ENCODE measurements at places on chromosomes 6 and 20.

- no peak for DNase-seq
Observed at GRCh38 chr20:20411402-20411801, 43.5 kb downstream of the INSM1 start.

GRCh38 chr20:43744151-43744611, 17.4 kb upstream of the GTSF1L start:
- no peak for DNase-seq

- no peak for DNase-seq
Observed at GRCh38 chr20:20448881-20449280, 81.0 kb downstream of the INSM1 start.

- DNase-seq: no peak
Observed at GRCh38 chr20:59221707-59222252, 58.2 kb downstream of the ZNF831 start.

GRCh38 chr20:51514249-51514648, 28.3 kb downstream of the NFATC2 start:
- DNase-seq: no peak

DNA sequence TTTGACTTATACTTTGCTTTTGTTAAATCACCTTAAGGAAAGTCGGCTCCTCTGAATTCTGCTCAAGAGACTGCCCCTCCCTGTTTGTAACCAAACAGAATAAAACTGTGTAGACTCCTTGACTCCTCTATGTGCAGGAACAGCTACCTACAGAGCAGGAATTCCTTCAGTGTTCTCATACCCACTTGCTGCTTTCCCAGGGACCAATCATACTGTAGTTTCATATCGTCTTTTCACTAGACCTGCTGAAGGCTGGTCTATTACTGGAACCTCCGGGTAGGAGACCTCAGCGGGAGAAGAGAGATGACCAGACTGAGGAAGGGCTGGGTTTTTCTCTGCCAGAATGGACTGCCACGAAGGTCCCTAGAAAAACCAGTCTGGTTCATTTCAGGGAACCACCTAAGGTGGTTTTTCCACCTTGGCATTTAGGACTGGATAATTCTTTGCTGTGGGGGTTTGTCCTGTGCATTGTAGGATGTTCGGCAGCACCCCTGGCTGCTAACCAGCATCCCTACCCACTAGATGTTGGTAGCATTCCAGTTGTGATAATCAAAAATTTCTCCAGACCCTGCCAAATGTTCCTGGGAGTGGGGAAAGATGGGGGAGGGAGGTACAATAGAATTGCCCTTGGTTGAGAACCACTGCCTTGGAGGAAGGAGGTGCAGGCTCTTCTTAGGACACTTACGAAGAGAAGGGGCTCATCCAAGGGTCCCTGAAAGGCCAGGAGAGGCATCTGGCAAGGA, 80.5 kb downstream of the DNAAF9 start:
- DNase-seq: no peak

DNA sequence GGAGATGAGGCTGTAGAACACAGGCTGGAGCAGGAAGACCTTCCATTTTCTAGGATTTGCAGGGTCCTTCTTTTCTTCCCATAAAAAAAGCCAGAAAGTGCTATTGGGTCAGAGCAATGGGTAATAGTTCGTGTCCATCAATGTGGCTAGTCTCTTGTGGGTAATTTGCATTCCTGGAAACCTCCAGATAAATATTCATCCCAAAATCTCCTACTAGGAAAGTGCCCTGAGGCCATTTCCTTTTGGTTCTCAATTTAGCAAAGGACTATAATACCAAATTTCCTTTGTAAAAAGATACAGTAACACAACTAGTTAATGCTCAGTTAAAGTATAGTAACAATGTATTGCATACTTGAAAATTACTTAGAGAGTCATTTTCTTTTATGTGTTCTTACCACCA, 138.1 kb upstream of the TAB2 start:
- no peak for DNase-seq

DNA sequence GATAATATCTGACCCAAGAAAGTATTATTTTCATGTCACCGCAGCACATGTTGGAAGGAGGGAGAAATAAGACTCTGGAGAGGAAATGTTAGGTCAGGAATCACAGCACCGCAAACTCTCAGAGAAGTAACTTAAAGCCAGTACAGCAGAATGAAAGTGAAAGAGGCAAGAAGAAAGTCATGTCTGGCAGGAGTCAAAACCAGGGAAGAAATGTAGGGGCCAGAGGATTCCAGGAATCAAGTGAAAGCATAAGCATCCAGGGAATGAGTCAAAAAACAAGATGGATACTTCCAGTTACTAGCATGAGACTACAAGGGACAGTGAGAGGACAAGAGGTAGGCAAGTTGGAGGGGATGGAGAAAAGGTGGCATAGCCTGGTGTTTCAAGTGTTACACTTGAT, 80.4 kb downstream of the AK9 start:
- DNase-seq: no peak

- no peak for DNase-seq
Observed at GRCh38 chr6:8881663-8882062, 446.3 kb upstream of the SLC35B3 start.

DNA sequence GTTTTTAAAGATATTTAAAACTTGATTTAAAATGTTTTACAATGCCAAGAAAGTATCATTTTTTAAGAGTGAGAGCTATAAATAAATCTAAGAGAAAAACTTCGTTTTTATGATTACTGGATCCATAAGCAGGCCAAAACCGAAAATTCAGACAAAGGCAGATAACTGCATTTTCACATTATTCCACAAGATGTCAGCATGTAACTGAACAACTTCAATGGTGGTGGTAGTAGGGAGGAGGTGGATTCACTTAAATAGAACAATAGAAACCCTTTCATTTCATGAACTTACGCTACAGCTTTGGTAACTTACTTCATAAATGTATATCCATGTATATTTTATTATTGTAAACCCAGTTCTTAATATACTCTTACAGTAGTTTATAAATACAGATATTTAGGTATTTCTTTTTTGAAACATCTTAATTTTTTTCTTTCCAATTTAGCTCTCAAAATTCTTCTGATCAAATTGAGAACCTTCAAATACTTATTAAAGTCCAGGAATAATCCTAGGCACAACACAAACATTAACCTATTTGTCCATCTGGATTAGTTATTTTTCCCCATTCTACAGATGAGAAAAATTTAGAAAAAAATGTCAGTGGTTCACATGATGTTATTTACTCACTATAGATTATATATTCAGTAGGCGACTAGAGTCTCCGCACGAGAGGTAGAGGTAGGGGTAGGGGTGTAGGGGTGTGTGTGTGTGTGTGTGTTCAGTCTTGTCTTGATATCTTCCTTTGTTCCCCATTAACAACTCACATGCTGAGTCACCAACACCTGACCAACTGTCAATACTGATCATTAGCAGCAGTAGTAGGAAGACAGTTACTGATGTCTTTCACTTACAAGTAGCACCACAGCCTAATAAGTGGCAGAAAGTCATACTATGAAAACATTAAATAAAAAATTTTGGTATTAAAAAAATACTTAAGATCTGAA, 111.5 kb downstream of the ARHGAP18 start:
- no peak for DNase-seq

- no peak for DNase-seq
Observed at GRCh38 chr6:13794184-13794583, 20.2 kb downstream of the MCUR1 start.

DNA sequence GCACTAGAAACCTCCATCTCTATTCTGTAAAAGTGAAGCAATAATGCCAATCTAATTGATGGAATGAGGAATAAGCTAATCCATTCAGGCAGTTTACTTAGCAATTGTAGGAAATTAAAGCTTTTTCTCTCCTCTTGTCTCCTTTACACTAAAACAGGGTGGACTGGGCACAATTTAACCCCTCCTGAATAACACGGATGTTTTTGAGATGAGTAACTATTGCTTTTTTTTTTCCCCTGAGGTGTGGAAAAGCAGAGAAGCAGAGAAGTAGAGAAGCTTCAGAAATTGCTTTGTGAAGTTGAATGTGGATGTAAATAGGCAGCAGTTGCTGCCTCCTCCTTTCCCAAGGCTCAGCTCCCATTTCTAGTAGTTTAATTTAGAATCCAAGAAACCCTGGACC, 40.0 kb upstream of the GCNT2 start:
- no peak for DNase-seq

GRCh38 chr6:157064502-157064901, 258.8 kb downstream of the TMEM242 start:
- no peak for DNase-seq

GRCh38 chr6:111432511-111432910, 50.5 kb downstream of the REV3L start:
- no peak for DNase-seq

- no peak for DNase-seq
Observed at GRCh38 chr6:92538275-92538674, 881.1 kb downstream of the EPHA7 start.

- DNase-seq: no peak
Observed at GRCh38 chr6:88494401-88495140, 328.4 kb upstream of the CNR1 start.

DNA sequence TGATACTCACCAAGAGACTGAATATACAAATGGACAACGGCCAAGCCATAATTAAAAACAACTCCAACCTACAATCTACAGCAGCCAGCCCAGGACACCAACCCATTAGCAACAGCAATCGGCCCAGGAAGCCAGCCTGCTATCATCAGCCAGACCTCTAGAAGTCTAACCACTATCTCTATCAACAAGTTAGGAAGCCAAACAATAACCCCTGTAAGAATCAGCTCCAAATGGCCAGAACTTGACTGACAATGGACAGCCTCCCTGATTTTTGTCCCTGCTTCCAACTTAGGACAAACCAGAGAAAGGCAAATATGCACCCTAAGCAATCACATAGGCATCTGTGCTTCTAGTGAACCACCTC, 511.8 kb upstream of the JARID2 start:
- DNase-seq: no peak

DNA sequence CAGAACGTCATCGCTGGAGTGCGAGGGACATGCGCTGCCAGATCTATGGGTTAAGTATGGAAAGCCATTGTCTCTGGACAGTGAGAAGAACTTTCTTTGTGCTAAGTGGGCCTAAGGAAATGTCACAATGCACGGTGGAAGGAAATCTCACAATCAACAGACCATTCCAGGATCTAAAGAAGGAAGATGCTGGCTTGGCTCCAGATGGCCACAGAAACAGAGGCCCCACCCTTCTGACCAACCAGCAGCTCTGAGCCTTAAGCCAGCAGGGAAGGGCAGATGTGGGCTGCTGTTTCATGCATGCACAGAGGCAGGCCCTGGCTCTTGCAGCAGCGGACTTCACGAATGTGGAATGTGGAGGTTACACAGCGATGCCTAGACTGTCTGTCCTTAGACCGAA, 156.3 kb downstream of the SOBP start:
- no peak for DNase-seq

GRCh38 chr6:89530982-89531381, 98.0 kb downstream of the ANKRD6 start:
- no peak for DNase-seq

DNA sequence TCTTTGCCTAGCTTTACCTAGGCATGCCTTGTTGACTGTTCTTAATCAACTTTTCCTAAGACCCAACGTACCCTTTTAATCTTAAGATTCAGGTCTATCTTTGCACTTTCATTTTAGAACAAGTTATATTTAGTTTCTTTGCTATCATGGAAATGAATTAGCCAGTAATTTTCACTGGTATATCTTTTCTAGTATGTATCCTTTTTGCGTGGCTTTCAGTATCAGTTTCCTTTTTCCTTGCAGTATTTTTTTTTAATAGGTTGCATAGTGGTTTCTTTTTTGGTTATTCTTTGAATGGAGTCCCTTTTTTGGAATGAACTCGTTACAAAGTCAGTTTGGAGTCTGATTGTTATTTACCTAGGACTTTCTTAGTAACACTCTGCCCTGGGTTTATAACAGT, 7.3 kb downstream of the ANKEF1 start:
- DNase-seq: no peak

DNA sequence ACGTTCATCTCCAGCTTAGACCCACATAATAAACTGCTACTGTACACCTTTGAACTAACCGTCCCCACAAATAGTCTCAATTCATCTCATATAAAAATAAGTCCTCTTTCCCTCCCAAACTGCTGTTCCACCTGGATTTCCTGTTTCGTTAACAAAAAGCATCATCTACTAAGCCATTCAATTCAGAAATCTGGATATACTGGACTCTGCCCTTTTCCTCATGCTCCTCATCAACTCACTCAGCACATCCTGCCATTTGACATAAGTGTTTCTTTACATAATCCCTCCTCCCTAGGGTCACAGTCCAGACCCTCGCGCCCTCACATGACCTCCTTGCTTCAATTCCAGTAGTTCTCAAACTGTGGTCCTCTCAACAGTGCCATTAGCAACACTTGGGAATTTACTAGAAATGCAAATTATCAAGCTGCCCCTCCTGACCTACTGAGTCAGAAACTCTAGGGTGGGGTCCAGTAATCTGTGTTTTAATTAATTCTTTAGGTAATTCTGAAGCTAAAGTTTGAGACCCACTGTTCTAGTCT, 4.5 kb downstream of the MKKS start:
- no peak for DNase-seq

- DNase-seq: no peak
Observed at GRCh38 chr20:32762754-32763201, 593 bp downstream of the DNMT3B start.

DNA sequence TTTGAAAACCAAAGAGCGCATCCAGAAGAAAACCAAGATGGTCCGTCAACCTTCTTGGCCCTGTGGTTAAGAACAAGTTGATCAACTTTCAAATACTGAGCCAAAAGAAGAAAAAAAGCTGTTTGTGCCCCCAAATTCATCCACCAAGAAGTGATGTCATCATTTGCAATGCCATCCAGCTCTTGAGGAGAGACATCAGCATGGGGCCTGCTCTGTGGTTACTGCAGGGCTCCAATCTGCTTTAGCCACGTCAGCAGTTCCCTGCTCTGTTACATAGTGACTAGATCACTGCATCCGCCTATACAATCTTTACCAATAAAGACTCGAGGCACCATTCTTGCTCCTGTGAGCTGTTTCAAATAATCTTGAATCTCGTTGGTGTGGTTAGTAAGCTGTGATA, 75.0 kb upstream of the BLCAP start:
- no peak for DNase-seq

DNA sequence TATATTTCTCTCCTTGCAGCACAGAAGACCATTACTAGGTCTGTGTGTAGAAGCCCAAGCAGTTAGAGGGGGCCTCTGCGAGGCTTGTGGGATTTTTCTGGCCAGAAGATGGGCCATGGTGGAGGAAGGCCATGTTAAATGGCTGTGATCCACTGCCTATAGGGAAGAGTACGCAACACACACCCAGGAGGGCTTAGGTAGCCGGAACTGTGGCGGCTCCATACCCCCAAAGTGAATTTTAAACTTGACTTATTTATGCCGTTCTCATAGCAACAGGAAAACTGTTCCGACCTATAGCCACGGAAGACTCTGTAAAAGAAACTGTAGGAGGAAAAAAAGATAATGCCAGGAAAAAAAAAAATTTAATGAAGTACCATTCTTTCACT, 69.5 kb downstream of the SLX4IP start:
- no peak for DNase-seq

GRCh38 chr6:53309901-53310300, 38.8 kb downstream of the ELOVL5 start:
- no peak for DNase-seq

DNA sequence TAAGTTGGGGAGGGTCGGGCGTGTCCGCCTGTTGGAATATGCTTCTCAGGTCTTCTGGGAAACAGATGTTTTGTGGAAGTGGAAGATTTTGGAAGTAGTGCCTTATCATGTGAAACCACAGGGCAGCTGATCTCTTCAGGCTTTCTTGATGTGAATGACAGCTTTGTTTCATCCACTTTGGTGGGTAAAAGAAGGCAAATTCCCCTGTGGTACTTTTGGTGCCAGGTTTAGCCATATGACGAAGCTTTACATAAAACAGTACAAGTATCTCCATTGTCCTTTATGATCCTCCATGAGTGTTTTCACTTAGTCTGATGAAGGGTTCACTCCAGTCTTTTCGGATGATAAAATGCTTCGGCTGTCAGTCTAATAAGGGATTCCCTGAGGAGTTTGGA, 4.6 kb downstream of the IRF4 start:
- no peak for DNase-seq
